NCI-H1092 treated with DMSO at 0.1 percent for 48 hours (cell line): ENCODE measurements at places on chromosomes 5 and 9.

DNA sequence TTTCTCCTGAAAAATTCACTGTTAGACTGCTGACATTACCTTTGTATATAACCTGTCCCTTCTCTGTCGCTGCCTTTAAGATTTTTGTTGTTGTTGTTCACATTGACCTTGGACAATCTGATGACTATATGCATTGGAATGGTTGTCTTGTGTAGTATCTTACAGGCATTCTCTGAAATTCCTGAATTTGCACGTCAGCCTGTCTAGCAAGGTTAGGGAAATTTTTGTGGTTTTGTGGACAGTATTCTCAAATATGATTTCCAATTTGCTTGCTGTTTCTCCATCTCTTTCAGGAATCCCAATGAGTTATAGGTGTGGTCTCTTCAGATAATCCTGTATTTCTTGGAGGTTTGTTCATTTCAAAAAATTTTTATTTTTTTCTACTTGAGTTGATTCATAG lies 140.8 kb downstream of the PRR16 start:
- DNase-seq = no peak

DNA sequence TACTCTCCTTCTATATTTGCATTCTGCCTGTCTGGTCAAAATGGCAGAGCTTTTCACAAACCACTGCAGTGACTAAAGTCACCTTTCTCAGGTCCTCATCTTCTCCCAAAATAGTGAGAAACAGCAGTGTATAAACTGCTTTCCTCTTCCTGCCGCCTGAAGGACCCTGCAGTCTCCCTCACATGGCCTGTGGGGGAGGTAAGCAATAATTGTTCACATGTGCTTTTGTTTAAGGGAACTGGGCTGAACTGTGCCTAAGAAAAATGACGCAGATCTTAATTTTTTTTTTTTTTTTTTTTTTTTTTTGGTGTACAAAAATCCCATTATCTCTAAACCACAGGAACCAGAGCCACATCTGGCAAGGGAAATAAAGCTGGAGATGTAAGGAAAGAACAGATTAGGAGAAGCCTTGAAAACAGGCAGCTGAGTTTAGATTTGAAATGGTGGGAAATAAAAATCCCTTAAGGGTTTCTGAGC lies 131.7 kb upstream of the VLDLR start:
- no peak for DNase-seq

DNA sequence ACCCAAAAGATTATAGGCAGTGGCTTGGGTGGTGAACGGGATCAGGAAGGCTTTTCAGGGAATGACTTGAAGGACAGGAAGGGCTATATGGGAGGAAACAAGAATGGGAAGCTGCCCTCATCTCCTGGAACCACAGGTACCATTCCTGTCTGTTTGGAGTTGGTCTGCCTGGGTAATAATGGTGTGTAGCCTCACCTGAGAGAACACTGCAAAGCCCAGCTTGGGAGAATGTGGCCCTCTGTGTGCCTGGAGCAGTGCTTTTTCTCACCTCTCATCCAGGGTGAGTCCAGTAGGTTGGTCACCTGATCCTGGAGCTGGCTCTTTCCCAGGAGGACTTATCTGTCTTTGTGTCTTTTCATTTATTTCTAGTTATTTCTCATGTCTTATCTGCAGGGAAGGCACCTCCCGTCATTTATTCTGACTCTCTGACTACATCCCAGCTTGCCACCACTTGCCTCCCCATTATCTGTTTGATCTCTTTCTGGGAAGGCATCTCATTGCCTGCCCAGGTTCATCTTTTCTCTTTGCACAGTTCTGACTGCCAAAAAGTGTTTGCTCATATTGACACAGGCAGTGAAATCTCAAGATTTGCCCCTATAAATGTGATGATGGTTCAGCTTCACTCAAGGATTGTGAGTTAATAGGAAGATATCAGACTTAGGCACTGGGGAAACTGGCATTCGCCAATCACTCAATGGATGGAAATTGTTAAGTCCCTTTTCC lies 22.5 kb upstream of the OR2S2 start:
- no peak for DNase-seq

DNA sequence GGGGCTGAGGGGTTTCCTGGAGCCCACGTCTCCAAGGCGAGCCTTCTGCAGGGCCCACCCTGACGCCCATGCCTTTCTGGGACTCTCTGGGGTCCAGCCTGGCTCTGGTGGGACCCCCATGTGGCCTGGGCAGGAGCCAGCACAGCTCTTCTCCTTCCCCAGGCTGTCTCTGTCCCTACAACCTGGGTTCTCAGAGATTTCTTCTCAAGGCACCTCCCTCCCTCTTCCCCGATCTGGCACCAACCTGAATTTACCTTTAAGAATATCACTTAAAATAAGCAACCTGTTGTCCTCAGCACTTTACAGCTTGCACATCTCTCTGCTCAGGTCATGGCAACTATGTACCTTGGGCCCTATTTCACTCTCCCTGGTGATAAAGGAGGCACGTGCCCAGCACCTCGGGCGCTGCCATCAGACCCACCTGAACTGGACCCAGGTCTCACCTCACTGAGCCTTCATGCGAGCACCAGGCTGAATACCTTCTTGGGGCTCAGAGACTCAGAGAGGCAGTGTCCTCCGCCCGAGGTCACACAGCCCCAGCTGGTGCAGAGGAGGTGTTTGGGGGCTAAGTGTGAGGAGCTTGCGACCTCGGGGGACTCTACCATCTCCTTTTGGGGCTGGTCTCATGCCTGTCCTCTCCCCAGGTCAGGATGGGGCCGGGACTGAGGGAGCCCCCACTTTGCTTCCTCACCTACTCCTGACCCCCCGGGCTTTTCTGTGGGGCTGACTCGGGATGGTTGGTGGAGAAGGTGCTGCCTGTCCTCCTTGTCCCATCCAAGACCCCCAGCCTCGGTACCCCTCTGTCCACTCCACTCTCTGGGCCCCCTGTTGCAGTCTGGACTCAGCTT lies 217.7 kb downstream of the C9orf50 start:
- DNase-seq = no peak

DNA sequence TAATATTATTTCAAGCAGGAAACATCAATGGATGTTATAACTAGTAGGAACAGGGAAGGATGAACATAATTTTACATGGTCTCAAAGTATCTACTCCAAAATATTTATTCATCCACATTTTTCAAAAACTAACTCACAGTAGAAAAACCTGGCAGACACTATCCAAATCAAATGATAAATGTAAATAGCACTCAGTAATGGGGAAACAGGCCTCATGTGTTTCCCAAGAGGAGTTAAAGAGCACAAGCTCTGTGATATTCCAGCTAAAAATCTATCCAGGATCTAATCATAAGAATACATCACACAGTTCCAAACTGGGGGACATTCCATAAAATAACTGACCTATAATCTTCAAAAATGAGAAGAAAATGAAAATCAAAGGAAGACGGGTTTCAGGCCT lies 443.1 kb downstream of the ZNF608 start:
- DNase-seq = no peak

- DNase-seq = no peak
Measured at GRCh38 chr9:19481121-19481870, 72.5 kb downstream of the ACER2 start.

- DNase-seq = no peak
Measured at GRCh38 chr9:20242510-20243189, 379.6 kb downstream of the MLLT3 start.
